GM23248 (cell line): ENCODE measurements at places on chromosomes 2 and 18.
A peak's percentile ranks its signal among the peaks of the same experiment; 100 is the strongest.

DNA sequence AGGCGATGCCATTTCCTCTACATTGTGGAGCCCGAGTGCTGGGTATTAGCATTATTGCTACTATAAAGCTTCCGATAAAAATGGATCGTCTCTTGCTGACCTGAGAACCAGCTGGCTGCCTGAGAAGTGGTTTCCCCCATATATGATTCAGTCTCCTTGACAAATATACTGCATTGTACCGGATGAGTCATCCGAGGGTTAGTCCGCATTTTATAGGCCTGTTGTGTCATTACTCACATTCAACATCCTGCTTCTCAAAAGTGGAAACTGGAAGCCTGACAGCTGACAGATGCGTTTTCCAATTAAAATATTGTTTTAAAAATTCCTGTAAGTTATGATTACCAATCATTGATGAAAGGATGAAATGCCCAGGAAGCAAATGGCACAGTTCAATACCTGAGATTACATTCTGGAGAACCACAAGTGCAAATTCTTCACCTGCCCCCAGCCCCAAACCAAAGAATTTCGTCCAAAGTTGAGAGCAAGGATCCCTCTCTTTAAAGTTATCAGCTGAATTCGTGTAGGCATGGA, 65.7 kb downstream of the SPRED2 start:
- DNase-seq, result peak; percentile 98

DNA sequence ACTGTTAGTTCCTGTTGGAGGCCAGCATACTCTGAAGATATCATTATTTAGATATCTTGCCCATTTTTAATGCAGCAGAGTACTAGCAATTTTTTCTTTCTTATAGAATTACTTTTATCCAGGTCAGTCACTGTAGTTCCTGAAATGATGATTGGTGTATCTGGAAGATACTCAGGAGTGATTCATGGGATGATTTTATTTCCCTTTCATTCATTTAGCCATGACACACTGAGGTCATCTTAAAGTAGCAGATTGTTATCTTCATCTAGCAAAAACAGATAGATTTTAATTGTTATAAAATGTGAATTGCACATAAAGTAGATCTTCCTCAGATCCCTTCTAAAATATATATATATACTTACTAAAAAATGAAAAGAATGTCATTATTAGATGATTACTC, 109.1 kb downstream of the PIK3C3 start:
- DNase-seq, result peak; percentile 47

DNA sequence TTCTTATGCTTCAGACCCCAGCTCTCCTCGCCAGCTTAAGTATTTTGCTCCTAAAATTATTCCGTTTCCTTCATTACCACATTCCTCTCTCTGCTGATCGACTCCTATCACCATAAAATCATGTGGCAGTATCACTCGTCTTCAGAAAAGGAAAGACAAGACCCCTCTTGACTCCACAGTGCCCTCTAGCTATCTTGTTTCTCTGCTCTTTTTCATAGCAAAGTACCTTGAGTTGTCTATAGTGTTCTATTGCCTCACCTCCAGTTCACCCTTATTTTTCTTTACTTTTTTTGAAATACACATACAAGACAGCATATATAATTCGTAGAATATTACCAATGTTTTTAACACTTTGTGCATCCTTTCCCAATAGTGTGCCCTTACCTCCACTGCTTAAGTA, 273.2 kb upstream of the SIX3 start:
- no peak for DNase-seq

DNA sequence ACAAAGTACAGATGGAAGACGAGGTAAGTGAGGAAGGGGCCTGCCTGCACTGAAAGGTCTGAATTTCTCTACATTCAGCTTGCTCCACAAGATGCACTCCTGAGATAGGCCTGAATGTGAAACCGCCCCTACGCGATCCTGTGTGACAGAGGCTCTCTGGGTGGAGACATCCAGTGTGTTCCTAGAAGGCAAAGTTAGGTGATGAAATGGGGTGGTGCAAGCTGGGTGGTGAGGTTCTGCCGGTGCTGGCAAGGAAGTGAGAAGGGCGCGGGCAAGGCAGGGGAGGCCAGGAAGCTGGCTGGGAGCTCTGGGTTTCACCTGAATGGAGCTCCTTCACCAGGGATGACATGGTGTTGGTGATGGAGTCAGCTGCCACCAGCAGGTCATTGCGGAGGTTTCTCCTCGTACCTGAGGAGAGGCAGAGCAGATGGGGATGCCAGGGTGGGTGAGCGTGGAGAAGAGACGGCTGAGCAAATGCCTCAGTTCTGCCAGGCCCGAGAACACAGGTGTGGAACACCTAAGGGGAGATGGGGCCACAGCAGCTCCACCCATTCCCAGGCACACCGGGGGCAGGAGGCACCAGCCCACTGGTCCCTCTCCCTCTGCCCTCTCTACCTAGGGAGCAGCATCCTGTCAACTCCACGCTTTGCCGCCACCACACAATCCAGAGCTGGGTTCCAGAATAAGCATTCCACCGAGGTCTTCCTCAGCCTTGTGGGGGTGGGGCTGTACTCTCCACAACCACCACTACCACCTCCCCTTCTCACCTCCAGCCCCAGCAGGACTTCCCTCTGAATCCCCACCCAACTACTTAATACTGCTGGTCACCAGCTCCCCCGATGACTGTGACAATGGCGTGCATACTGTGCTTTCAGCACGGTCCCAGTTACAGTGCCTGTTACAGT, 45.5 kb upstream of the DNMT3A start:
- DNase-seq, result no peak

DNA sequence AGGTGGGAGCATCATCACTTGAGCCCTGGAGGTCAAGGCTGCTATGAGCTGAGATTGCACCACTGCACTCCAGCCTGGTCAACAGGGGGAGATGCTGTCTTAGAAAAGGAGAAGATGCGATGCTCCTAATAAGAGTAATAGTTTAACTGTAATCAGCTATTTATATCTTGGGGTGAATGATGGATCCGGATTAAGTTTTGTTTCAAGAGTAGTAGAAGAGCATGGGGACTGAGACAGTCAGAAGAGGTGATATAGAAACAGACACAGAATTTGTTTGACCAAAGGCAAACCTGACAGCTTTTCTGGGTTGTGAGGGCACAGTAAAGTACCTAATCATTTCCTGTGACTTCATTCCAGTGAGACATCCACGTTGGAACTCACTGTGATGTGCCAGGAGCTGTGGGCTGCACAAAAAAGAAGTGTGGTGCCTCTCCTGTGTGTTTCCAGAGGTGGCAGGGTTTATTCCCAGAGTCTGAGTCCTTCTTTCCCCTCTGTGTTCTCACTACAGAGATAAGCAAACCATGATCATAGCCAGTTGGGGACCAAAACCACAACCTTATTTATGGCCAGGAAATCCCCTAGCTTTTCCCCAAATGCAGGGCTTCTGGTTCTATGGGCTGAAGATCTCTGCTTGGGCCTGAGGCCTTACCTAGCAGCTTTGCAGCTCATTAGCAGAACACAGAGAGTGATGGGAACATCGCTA, 113.7 kb downstream of the XRCC5 start:
- DNase-seq, result peak; percentile 78

DNA sequence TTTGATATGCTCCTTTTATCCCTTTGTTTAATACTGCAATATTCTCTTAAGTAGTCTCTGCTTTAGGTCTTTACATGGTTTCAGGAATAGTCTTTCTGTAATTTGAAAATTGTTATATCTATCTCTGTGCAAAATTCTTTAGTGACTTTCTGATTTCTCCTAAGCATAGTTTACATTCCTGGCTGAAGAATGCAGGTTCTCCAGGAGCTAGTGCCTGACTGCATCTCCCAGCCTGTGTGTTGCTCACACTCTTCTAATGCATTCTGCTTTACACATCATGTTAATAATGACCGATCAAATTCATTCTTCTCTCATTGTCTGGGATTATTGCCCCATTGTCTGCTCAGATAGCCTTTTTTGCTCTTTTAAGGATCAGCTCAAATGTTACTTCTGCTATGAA, 1349.2 kb downstream of the DSC3 start:
- DNase-seq, result no peak

- DNase-seq, result no peak
Observed at GRCh38 chr18:69213842-69214241, 186.8 kb upstream of the DOK6 start.

DNA sequence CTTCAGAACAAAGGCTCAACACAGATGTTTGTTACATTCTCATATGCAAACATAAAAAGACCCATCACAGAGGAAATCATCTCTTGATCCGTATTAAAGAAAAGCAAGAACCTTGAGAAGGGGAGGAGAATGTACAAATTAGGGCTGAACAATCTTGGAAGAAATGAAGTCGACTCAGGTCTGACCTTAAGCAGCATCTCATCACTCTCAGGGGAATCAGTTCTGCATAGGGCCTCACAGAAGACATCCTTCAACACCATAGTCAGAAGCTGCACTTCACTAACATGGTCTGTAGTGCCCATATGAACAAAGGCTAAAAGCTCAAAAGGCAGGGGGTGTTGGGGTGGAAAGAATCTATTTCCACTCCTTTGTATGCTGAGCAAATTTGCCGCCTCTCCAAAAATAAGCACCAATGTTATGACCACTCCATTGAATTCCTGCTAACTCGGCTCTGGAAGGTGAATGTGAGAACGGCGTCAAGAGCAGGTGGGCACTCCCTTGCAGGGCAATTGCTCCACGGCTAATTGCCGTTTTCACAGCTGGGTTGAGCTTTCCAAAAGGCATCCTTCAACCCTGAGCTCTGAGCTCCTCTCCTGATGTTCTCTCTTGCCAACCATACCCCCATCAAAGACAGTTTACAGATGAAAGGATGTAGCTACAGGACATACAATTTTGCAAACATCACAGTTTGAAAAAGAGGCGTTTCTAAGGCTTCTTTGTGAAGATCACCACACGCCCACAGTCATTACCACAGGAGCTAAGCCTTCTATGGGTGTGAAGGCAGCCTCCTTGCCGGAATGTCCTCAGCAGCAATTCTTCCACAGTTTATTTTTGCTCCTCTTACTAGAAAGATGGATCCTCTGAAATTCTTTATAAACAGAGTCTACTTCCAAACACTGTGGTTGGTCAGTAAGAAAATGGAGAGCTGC, 10.0 kb downstream of the KLF7 start:
- DNase-seq, result no peak

- DNase-seq, result peak; percentile 77
Observed at GRCh38 chr2:60674524-60675165, 81.4 kb upstream of the PAPOLG start.
